NCI-H187 treated with DMSO at 0.1 percent for 48 hours (cell line): ENCODE measurements at places on chromosomes 12 and 14.

DNA sequence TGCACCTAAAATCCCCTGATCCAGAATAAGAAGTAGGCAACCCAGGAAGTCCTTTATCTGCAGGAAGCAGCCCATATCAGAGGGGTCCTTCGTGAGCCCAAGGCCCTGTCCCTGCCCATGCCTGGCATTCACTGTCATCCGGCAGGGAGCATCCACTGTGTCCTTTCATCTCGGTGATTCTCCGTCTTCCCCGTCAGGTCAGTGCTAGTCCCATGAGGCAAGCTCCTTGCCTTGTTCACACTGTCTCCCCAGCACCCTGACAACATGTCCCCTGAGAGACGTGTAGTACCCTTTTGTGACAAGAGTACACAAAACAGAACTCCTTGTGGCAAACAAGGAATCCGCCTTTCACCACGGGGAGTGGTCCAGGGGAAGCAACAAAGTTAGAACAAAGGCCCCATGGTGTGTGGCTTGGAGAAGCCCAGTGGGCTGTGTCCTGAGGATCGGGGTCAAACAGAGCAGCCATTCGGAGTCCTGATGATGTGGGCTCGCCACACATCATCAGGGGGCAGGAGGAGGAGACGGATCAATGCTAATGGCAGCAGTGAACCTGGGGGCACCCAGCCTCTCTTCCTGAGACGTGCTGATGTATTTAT lies 112.1 kb downstream of the DICER1 start:
- no peak for DNase-seq

- no peak for DNase-seq
These were observed 385.8 kb downstream of the MED13L start for GRCh38 chr12:115891556-115892164.

DNA sequence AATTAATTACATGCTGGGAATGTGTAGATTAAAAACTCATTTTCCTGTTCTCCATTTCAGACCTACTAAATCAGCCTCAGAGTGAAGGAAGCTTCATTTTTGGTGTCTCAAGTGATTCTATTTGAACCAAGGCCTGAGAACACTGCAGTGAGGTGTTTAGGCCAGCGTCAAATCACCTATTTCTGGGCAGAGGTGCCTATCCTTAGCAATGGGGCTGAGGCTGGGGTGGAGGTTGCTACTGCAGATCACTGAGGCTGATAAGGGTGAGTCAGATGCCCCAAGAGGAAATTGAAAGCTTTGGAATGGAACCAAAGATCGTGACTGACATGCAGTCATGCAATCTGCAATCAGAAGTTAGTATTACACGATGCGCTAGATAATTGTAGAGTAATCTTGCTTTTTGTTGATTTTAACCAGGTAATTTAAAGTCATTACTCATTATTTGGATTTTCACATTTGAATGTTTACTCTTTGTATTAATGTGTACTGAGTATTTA lies 4.4 kb downstream of the TXNRD1 start:
- DNase-seq = no peak

DNA sequence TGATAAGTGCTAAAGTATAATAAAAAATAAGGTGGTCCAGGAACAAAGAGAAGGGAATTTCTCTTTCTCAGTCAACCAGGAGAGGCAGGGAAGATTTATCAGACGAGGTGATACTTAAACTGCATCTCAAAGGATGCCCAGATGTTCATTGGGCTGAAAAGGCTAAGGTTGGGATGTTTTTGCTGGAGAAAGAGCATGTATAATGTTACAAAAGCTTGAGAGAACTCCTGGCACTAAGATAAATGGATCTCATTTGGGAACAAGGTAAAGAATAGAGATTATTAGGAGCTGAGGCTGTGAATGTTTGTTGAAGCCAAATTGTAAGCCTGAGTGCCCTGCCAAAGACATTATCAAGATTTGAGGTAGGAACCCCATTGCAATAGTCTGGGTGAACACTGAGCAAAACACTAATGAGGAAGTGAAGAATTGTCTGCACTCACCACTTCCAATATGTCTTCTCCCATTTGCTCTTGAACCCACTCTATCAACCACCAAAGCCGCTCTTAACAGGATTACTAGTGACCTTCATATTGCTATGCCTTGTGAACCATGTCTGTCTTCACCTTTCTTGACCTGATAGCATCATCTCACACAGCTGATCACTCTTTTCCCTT lies 149.0 kb upstream of the ARID2 start:
- no peak for DNase-seq

- DNase-seq = no peak
These were observed 98.8 kb upstream of the SLC38A2 start for GRCh38 chr12:46471404-46471803.

GRCh38 chr14:92944976-92945375 lies 22.0 kb downstream of the CHGA start:
- no peak for DNase-seq

GRCh38 chr14:79661752-79662151 lies 549.6 kb downstream of the DIO2 start:
- DNase-seq = no peak

DNA sequence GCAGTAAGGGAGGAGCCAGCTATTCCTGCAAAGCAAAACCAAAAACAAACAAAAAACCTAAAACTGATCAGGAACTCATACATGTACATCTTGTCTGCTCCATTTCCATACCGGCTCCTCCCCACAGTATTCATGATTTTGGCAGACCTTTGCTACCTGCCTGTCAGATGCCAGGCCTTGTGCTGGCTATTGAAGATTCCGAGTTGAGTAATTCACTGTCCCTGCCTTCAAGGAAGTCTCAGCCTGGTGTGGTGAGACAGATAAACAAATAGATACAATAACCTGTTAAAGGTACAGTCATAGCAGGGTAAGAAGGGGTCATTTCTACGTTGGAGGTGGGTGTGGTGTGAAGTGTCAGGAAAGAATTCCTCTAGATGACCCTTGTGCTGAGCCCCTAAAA lies 42.7 kb downstream of the SUSD6 start:
- DNase-seq = no peak

DNA sequence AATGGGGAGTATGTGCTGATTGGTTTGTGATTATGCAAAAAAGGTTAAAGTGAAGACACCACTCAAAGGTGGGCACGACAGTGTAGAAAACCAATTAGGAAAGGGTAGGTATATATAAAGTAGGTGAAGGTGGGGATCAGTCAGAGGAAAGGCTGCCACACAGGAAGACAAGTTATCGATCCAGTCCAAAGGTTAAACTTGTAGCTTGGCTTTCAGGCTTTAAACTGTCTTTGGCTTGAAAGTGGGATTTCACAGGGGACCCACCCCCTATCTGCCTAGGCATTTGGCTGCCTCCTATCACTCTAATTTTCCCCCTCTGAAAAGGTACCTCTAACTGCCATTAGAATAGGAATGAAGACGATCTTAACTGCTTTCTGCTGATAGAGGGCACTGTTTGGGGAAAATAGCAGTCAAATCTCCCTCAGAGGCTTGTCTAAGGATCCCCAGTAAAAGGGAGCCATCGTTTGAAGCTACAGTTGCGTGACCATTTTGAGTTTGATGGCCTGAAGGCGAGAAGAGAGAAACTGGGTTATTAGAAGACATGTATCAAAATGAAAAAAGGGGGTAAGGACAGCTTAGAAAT lies 250.2 kb downstream of the GPHN start:
- DNase-seq = no peak
